SW 1271 (cell line): ENCODE measurements at places on chromosomes 5 and 9.

- DNase-seq, result no peak
Observed at GRCh38 chr9:127074561-127075548, 47.6 kb downstream of the ANGPTL2 start.

GRCh38 chr9:127537792-127538191, 74.3 kb upstream of the STXBP1 start:
- no peak for DNase-seq

DNA sequence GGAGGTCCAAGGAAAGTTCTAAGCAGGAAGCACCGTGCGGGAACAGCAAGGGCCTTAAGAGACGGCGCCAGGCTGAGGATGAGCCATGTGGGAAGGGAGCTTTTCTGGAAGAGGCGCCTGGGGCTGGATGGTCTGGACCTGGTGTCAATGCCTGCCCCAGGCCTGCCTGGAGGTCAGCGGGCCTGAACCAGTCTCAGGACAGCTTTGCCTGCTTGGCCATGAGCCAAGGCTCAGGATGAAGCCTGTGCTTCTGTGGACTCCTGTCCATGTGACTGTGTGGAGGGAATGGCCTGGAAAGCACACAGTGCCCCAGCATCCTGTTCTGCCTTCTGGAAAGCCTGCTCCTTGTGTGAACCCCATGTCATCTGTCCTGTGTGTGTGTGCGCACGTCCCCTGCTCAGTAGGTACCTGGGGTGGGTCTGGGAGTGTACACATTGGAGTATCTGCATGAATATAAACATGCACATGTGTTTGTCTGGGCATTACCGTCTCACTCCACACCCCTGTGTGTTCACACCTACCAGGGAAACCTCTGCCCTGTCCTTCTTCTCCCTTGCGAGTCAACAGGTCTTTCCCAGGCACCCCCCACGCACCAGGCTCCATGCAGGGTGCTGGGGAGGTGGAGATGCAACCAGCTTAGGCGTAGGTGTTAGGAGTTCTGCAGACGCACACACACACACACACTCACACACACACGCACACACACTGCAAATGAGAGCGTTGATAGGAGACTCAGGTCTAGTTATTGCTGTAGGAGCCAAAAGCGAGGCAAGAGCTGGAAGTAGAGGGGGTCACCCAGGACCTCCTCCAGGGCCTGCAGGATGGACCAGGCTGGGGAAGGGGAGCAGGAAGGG, 24.8 kb downstream of the DAB2IP start:
- DNase-seq, result no peak

DNA sequence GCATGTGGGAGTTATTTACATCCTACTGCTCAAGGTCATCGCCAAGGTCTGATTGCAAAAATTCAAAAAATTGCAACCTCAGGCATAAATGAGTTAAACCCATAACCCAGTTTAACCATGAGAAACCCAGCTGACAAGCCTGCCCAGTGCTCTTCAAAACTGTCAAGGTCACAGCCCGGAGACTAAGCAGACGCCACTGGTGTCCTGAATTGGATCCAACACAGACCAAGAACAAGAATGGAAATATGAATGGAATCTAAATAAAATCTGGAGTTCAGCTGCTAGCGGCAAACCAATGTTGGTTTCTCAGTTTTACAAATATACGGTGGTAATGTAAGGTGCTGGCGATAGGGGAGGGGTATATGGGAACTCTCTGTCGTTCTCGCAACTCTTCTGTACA, 201.5 kb upstream of the MVB12B start:
- no peak for DNase-seq

GRCh38 chr5:141742866-141743851, 61.1 kb upstream of the ARAP3 start:
- DNase-seq, result no peak

GRCh38 chr5:127549551-127549950, 32.1 kb downstream of the PRRC1 start:
- no peak for DNase-seq
